ENCODE measurements at places on chromosomes 6 and 20.

GRCh38 chr6:11204005-11204399 lies 28.5 kb downstream of the NEDD9 start:
- no peak for DNase-seq

- DNase-seq = no peak
Observed at GRCh38 chr6:16802071-16802470, 40.8 kb upstream of the ATXN1 start.

DNA sequence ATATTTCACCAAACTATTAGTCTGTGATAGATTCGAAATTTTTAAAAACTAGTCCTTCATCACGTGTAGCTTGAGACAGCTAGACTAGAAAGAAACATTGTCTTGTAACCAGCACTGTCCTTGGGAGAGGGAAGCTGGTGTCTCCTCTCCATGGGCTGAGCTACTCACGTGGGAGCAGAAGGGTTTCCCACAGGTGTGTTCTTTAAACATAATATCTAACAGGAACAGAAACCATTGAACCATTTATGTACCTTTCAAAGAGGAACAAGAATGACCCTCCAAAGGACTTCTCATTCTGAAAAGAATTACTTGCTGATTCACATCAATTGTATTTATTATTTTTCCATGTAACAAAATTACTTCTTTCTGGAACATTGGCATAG lies 72.4 kb upstream of the SYNJ2 start:
- no peak for DNase-seq

GRCh38 chr6:144310765-144311164 lies 25.6 kb downstream of the UTRN start:
- DNase-seq = no peak

DNA sequence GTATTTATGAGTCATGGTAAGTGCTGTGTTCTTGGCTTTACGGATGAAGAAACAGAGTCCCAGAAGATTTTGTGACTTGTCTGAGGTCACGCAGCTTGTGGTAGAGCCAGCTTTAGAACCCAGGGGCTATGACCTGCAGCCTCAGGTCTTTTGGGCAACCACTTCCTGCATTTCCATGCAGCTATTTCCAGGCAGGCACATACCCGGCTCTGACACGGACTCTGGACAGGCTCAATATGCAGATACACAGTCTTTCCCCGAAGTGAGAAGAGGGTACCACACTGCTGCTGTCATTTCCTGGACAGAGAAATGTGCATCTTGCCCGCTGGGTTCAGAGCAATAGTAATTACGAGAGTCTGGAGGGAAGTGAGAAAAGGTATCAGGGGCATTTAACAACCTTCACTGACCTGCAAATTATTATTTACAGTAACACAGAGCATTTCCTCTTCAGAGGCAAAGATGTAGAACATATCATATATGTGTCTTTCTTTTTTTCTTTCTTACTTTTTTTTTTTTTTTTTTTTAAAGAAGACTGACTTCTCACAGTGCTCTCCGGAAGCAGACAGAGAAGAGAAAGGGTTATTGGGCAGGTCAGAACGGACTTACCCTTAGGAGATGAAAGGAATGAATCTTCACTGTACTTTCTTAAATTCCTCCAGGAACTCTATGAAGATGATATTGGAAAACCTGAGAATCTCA lies 185.1 kb downstream of the CLIC5 start:
- no peak for DNase-seq

GRCh38 chr20:44886266-44886651 lies 754 bp downstream of the YWHAB start:
- DNase-seq = no peak
